ENCODE measurements at places on chromosomes 3 and 15.

DNA sequence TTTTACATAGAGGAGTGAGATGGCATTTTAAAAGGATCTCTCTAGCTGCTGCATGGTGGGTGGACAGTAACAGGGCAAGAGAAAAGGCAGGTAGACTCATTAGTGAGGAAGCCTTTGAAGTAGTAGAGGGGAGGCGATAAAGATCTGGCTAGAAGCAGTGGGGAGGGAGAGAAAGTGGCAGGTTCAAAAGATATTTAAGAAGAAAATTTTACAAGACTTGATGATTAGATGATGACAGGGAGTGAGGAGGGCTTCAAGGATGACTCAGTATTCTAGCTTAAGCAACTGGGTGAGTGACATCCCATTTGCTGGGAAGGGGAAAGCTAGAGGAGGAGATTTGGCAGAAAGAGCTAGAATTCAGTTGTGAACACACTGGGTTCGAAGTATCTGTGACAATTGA lies 3.8 kb upstream of the BRPF1 start:
- no peak for DNase-seq

GRCh38 chr15:41407341-41407740 lies 5.0 kb upstream of the NDUFAF1 start:
- no peak for DNase-seq

DNA sequence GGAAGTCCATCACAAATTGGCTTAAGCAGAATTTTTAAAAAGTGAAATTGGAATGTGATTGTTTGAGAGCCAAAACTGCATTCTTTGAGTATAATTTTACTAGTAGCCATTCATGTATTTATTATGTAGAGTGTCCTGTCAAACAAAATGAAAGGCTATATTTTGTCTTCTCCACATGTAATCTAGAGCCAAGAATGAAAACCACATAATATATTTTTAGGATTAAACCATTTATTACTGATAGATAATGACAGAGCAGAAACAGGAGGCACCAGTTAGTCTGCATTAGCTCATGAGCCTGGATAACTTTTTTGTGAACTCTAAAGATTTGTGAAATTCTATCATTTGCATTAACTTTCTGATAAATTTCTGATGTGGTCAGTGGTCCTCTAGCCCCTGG lies 130.2 kb downstream of the FILIP1L start:
- DNase-seq = no peak

- no peak for DNase-seq
These were observed 81.9 kb downstream of the PPARG start for GRCh38 chr3:12370758-12371157.

GRCh38 chr15:41861736-41862356 lies 23.2 kb downstream of the PLA2G4B start:
- no peak for DNase-seq

DNA sequence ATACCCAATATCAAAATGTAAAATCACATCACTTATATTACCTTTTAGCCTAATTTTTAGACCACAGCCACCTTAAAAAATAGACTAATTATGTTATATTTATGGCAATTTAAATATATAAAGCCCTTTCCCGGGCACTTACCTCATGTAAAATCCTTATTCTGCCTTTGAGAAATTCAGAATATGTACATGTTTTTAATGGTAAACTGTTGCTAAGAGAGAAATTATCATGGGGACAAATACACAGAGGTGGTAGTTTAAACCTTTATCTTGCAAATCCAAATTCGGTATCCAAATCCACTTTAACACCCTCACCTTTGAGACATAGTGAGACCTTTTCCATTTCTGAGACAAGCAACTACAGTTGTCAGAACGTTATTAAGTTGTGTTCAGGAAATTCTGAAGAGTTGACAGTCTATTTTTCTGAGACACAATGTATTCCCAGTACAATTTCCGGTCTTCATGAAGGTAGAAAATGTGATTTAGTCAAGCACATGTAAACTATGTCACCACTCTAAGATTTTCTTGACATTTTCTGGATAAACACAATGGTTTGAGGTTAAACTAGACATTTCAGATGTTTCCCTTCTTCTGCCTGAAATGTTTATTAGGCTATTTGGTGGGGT lies 10.6 kb upstream of the VGLL3 start:
- no peak for DNase-seq

GRCh38 chr15:79615754-79616153 lies 183.6 kb downstream of the MINAR1 start:
- DNase-seq = no peak

GRCh38 chr3:197687570-197687969 lies 49.1 kb downstream of the RUBCN start:
- DNase-seq = no peak

DNA sequence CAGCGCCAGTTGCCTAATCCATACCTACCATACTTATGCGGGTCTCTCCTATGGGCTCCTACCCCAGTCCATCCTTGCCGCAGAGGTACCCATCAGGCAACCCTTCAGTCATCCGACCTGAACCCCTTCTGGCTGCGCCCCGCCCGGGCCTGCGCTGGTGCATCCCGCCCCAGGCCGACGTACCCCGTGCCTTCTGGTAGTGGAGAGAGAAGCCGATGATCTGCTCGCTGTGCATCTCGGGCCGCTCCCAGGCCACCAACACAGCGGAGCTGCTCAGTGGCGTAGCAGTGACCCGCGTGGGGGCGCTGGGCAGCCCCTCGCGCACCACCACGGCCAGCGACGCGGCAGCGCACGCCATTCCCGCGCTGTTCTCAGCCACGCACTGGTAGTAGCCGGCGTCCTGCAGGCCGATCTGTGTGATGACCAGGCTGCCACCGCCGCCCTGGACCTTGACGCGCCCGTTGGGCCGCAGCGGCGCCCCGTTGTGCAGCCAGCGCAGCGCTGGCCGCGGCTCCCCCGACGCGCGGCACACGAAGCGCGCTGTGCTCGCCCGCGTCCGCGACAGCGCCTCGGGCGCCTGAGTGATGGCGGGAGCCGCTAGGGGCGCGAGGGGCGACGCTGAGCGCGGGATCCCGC lies 17.9 kb upstream of the IGDCC3 start:
- no peak for DNase-seq

GRCh38 chr3:144501467-144501866 lies 529.8 kb downstream of the DIPK2A start:
- DNase-seq = no peak

GRCh38 chr15:82751308-82751707 lies 41.6 kb upstream of the AP3B2 start:
- DNase-seq = no peak

All from activated CD4-positive, alpha-beta T cell treated with anti-CD3 and anti-CD28 coated beads for 24 hours (primary cell).